Aorta (tissue), 5 donors: ENCODE measurements at places on chromosomes 4 and X. TPM values are rescaled to one million over a fixed set of nuclear protein-coding genes. Genes with fewer than 3 reads are reported as not detected.

DNA sequence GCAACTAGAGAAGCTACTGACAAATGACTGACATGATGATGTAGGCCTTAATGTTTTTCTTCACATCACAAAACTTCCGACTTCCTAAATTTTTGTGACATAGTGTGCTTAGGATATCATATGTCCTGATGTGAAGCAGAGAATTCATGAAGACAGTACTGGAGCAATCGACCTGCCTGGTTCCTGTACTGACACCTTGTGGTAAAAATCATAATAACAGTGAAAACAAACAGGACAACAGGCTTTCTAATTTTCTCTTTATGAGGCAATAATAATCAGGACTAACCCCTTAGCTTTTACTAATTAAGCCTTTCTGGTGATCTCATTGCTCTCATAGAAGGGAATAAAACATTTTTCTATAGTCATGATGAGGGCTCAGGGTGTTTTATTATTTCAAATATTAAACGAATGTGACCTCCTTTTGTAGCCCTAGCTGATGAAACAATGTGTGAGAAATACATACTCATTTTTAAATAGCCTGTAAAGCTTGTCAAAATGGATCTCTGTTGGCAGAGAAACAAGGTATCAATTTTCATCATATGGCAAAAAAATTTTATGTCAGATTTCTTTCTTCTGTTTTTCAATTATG lies 158.4 kb downstream of the TENT5D start:
- H3K36me3 ChIP-seq = no peaks in the 10 kb centered on the region
- no peak overlapping the region for H3K4me3 ChIP-seq
- DNase-seq = no peak
- no peaks in the 10 kb centered on the region for H3K27me3 ChIP-seq
- no peak overlapping the region for H3K27ac ChIP-seq
- no peaks in the 10 kb centered on the region for H3K4me1 ChIP-seq

DNA sequence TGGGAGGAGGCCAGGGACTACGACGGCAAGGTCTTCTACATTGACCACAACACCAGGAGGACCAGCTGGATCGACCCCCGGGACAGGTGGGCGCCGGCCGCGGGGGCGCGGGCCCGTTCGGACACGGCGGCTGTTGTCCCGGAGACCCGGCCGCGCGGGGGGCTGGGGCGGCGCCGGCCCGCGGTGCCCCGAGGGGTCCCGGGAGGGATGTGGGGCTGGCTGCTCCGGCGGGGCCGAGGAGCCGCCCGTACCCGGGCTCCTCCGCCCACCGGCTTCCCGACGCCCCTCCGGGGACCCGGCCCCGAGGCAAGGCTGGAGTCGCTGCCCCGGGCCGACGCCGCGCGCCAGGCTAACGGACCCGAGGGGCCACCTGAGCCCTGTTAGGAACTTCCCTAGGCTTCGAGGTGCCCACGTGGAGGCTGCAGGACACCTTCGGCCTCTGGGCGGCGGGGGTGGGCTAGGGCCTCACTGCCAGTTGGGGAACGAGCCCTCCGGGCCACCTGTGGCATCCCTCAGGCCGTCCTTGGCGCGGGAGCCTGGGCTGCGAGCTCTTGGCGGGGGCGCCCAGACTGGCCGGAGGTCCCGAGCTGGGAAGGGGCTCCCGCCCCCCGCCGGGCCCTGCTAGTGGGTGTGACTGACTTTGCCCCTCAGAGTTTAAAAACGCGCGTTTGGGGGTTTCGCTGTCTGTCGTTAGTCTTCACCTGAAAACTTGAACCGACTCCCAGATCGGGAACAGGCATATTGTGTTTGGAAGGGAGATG lies 660 bp downstream of the WWC2 start:
- H3K27me3 ChIP-seq = no peaks in the 10 kb centered on the region
- DNase-seq = peak; percentile 54
- H3K4me3 ChIP-seq = peak overlapping the region; percentile 96
- no peaks in the 10 kb centered on the region for H3K36me3 ChIP-seq
- H3K27ac ChIP-seq = peak overlapping the region; percentile 95

DNA sequence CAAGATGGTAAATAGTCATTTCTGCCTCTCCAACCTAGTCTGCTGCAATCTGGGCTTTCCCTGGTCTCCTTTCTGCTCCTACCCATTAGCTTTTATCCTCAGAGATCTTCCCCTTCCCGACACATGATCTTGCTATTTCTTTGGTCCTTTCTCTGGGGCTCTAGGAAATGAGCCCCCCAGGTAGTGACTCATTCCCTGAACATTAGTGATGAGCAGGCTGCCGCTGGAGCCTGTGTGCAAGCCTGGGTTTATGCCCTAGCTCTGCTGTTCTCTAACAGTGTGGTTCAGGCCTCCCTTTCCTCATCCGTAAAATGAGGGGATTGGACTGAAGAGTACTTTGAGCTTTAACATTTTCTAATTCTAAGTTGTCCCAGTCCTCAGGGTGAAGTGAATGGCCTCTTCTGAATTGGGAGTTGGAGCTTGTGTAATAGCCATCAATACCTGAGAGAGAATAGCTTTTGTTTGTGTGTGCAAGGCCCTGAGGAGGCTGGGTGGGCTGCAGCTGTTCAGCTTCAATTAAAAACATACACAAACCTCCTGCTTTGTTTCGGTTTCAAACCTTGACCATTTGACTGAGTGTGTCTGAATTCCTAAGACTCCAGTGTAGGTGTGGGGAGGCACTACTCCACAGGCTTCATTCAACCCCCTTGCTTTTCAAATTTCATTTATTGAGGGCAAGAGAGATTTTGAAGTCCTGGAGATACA lies 115.6 kb upstream of the SCML1 start:
- DNase-seq = no peak
- H3K36me3 ChIP-seq = no peaks in the 10 kb centered on the region
- peaks cover 1% of the 10 kb centered on the region for H3K4me1 ChIP-seq
- no peaks in the 10 kb centered on the region for H3K27me3 ChIP-seq
- no peak overlapping the region for H3K4me3 ChIP-seq

DNA sequence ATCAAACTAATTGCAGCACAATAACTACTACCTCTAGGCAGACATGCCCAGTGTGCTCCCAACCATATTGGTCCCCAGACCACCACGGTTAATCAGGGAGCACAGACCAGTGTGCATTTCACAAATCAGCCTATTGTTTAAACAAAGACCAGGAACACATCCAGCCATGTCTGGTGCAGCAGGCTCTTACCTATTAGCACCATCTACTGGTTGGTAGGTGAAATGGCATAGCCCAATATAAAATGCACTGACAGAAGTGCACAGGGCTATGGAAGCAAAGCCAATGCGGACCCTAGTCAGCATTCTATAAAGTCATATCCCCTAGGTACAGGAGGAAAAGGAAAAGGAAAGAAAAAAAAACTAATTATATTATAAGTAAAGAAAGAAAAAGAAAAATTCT lies 15.5 kb upstream of the CYLC1 start:
- H3K4me3 ChIP-seq = no peak overlapping the region
- H3K36me3 ChIP-seq = no peaks in the 10 kb centered on the region
- H3K27me3 ChIP-seq = no peaks in the 10 kb centered on the region

- no peak overlapping the region for H3K27ac ChIP-seq
- H3K36me3 ChIP-seq = no peaks in the 10 kb centered on the region
- no peak overlapping the region for H3K4me3 ChIP-seq
- no peaks in the 10 kb centered on the region for H3K4me1 ChIP-seq
These were observed 127.2 kb upstream of the FRMPD4 start for GRCh38 chrX:12011075-12011474.

The ESX1 gene
- not detected for total RNA-seq

The ACSL4 gene
- 47.8 TPM for total RNA-seq

DNA sequence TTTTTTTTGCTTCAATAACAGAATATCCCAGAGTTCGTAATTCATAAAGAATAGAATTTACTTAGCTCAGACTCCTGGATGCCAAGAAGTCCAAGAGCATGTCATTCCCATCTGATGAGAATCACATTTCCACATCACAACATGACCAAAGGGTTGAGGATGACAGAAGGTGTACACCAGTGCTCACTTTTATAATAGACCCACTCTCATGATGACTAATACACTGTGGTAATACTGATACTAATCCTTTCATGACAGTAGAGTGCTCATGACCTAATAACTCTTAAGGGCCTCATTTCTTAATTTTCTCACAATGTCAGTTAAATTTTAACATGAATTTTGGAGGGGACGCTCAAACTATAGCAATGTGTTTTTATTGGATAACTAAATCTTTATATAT lies 69.2 kb downstream of the ZNF732 start:
- H3K27ac ChIP-seq = no peak overlapping the region
- H3K4me3 ChIP-seq = no peak overlapping the region
- no peaks in the 10 kb centered on the region for H3K27me3 ChIP-seq
- DNase-seq = no peak
- H3K36me3 ChIP-seq = no peaks in the 10 kb centered on the region
- H3K4me1 ChIP-seq = no peaks in the 10 kb centered on the region
